Upper lobe of right lung (tissue), 1 donor: ENCODE measurements at places on chromosomes 3 and 15. TPM values are rescaled to one million over a fixed set of nuclear protein-coding genes. Genes with fewer than 3 reads are reported as not detected.
A peak's percentile ranks its signal among the peaks of the same experiment; 100 is the strongest.

- no peaks in the 10 kb centered on the region for H3K27me3 ChIP-seq
- no peak for DNase-seq
- no peaks in the 10 kb centered on the region for H3K4me1 ChIP-seq
- H3K36me3 ChIP-seq, result no peaks in the 10 kb centered on the region
- no peak overlapping the region for H3K27ac ChIP-seq
These were observed 25.9 kb upstream of the SNRK start for GRCh38 chr3:43260412-43260811.

- no peak overlapping the region for H3K27ac ChIP-seq
- no peaks in the 10 kb centered on the region for H3K27me3 ChIP-seq
- no peaks in the 10 kb centered on the region for H3K36me3 ChIP-seq
- no peaks in the 10 kb centered on the region for H3K4me1 ChIP-seq
These were observed 29.6 kb downstream of the PSTPIP1 start for GRCh38 chr15:77024273-77025082.

DNA sequence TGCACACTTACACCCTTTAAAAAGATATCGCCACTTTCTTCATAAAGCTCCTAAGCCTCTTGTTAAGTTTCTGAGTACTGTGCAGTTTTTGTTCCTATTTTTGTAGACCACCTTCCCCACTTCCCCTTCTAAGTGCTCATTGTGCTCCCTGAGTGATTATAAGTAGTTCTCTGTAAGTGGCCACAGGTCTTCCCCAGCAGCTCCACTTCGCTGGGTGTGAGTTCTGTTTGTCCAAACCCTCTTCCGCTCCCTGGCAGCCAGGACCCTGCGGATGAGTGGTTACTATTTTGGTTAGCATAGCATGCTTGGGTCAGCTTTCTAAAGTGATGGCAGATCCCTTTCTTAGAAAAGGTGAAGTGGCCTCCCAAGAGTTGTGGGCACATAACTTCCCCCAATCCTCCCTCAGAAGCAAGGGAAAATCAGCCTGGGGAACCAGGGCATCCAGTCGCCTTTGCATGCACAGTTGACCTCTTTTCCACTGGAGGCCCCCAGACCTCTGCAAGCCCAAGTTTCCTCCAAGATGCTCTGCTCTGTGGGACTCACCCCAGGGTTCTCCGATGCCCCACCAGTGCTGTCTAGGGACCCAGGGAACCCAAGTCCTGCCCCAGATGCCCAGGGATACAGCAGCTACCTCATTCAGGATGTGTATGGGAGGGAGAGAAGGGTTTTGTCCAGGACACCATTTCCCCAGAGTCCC, 69.6 kb downstream of the ATP10A start:
- H3K27ac ChIP-seq, result no peak overlapping the region
- no peak overlapping the region for H3K4me3 ChIP-seq
- DNase-seq, result peak; percentile 68
- H3K4me1 ChIP-seq, result peaks cover 3% of the 10 kb centered on the region
- H3K36me3 ChIP-seq, result no peaks in the 10 kb centered on the region

DNA sequence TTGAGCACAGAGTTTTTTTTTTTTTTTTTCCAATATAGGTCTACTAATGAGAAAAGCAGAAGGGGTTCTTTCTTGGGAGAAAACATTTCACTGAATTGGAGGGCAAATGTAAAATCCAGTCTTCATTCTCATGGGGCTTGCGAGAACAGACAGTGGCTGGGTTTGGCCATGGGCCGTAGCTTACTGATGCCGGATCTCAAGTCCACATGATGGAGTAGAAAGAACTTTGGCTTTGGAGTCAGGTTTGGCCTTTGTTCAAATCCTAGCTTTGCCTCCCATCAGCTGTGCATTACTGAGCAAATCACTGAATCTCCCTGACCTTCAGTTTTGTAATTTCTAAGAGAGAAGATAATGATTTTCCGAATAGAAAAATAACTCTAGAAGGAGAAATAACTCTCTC, 59.7 kb downstream of the LMCD1 start:
- H3K27me3 ChIP-seq, result no peaks in the 10 kb centered on the region
- H3K36me3 ChIP-seq, result peaks cover 43% of the 10 kb centered on the region
- no peak overlapping the region for H3K27ac ChIP-seq
- no peak for DNase-seq
- no peak overlapping the region for H3K4me3 ChIP-seq
- peaks cover 32% of the 10 kb centered on the region for H3K4me1 ChIP-seq

GRCh38 chr15:91908391-91908790, 54.9 kb downstream of the SLCO3A1 start:
- no peak overlapping the region for H3K27ac ChIP-seq
- H3K4me1 ChIP-seq, result no peaks in the 10 kb centered on the region
- no peaks in the 10 kb centered on the region for H3K36me3 ChIP-seq
- DNase-seq, result no peak
- no peak overlapping the region for H3K4me3 ChIP-seq

- H3K36me3 ChIP-seq, result no peaks in the 10 kb centered on the region
- H3K27me3 ChIP-seq, result no peaks in the 10 kb centered on the region
- DNase-seq, result no peak
These were observed 18.2 kb upstream of the ZBTB20 start for GRCh38 chr3:115165266-115165665.

LYZL4 gene
- total RNA-seq, result not detected

HRG gene
- total RNA-seq, result not detected

GABPB1 gene
- 21.2 TPM for total RNA-seq

TRPM1 gene
- total RNA-seq, result not detected

TAMM41 gene
- total RNA-seq, result 13.0 TPM
